Activated CD4-positive, alpha-beta T cell treated with anti-CD3 and anti-CD28 coated beads, Interleukin-2, Interleukin-6, amounts not matched to agents 100 ng/mL and 50 ng/mL, durations not matched to agents 16 hours and 8 hours (primary cell): ENCODE measurements at places on chromosomes 4 and X.
A peak's percentile ranks its signal among the peaks of the same experiment; 100 is the strongest.

- DNase-seq, result peak; percentile 45
Measured at GRCh38 chr4:153518637-153519389, 52.7 kb downstream of the TMEM131L start.

- no peak for DNase-seq
Measured at GRCh38 chr4:41709844-41710481, 38.6 kb downstream of the PHOX2B start.

- no peak for DNase-seq
Measured at GRCh38 chr4:11268149-11268548, 160.5 kb downstream of the HS3ST1 start.

DNA sequence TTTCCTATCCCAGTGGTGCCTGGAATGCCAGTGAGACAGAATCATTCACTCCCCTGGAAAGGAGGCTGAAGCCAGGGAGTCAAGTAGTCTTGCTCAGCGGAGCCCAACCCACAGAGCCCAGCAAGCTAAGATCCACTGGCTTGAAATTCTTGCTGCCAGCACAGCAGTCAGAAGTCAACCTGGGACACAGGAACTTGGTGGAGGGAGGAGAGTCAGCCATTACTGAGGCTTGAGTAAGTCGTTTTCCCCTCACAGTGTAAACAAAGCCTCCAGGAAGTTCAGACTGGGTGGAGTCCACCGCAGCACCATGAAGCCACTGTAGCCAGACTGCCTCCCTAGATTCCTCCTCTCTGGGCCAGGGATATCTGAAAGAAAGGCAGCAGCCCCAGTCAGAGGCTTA, 283.2 kb upstream of the CPEB2 start:
- no peak for DNase-seq

DNA sequence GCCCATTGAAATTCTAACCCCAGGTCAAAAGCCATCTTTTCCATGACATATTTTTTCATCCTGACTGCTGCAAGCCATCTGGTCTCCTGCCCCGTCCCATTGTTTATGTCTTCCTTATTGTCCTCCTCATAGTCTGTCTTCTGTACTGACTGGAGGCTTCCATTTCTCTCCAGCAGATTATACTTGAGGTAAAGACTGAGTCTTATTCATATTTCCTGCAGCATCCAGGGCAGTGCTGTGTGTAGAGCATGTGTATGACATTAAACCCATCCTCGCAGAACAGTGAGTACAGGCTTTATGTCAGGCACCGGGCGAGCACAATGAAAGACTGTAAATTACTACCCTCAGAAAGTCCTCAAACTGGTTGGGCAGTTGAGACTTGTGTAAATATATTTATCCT, 275.1 kb downstream of the C4orf33 start:
- DNase-seq, result no peak

- DNase-seq, result no peak
Measured at GRCh38 chr4:8323947-8324555, 54.5 kb downstream of the HTRA3 start.

GRCh38 chr4:40547789-40548132, 81.9 kb downstream of the RBM47 start:
- no peak for DNase-seq

GRCh38 chr4:132662456-132662855, 486.6 kb upstream of the PCDH10 start:
- no peak for DNase-seq

DNA sequence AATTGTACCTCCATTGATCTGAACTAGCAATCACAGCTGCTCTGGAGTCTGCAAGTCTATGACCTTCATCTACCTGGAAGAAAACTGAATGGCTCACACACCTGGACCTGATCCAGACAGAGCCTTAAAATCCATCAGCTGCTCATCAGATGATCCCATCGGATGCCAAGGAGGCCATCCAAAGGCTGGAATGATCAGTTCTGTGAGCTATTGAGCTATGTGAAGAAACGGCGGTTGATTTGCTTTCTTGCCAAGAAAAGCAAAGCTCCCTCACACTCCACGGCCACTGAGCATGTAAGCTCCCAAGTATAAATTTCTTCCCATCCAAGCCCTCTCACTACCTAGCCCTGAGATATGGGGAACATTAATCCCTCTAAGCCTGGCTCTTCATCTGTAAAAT, 63.1 kb downstream of the RELL1 start:
- no peak for DNase-seq

- no peak for DNase-seq
Measured at GRCh38 chr4:83152746-83153145, 38.2 kb upstream of the PLAC8 start.

DNA sequence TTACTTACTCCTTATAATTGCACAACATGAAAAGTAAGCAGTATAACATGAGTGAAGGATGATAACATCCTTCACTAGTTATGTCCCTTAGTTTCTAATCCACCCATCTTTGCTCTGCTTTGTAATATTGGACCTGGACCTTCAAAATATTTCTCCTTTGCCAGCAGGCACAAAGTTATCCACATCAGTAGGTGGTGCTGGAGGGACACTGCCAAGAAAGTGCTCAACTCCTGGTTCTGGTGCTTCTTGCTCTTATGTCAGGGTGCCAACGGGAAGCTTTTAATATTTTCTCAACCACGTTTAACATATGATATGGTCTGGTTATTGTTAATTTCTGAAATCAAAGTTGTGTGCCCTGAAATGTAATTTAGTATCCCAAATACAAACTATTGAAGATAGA, 49.1 kb downstream of the TMEM165 start:
- DNase-seq, result no peak
